Esophagus muscularis mucosa (tissue), 4 donors: ENCODE measurements at places on chromosomes 16 and 17. TPM values are rescaled to one million over a fixed set of nuclear protein-coding genes. Genes with fewer than 3 reads are reported as not detected.
A peak's percentile ranks its signal among the peaks of the same experiment; 100 is the strongest.

Gene STX8
- total RNA-seq: 83.9 TPM

Gene CPHXL2
- not detected for total RNA-seq

Gene GTF3C1
- 54.4 TPM for total RNA-seq

Gene GGT6
- total RNA-seq: not detected

Gene OTOA
- total RNA-seq: not detected

Gene KRTAP2-3
- total RNA-seq: not detected

Gene CMTM4
- total RNA-seq: 19.8 TPM

- DNase-seq: no peak
- no peaks in the 10 kb centered on the region for H3K27me3 ChIP-seq
- no peaks in the 10 kb centered on the region for H3K4me1 ChIP-seq
- no peak overlapping the region for H3K27ac ChIP-seq
- no peak overlapping the region for H3K4me3 ChIP-seq
These were observed 113.4 kb downstream of the AMFR start for GRCh38 chr16:56312028-56312300.

- DNase-seq: no peak
- no peaks in the 10 kb centered on the region for H3K27me3 ChIP-seq
- no peaks in the 10 kb centered on the region for H3K36me3 ChIP-seq
- H3K4me1 ChIP-seq: no peaks in the 10 kb centered on the region
- no peak overlapping the region for H3K4me3 ChIP-seq
These were observed 20.8 kb downstream of the C17orf67 start for GRCh38 chr17:56812901-56813388.

DNA sequence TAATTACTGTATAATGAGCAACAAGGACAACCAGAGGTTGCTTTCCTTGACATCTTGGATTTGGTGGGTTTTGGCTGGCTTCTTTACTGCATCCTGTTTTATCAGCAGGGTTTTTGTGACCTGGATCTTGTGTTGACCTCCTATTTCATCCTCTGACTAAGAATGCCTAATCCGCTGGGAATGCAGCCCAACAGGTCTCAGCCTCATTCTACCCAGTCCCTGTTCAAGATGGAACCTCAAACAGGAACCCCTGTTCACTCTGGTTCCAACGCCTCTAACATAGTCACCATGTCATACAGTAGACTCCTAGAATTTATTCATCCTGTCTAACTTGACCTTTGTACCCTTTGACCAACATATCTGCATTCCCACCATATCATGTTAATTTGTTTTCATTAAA is 183.8 kb upstream of the SOX9 start:
- no peak overlapping the region for H3K27ac ChIP-seq
- no peaks in the 10 kb centered on the region for H3K27me3 ChIP-seq
- H3K4me3 ChIP-seq: no peak overlapping the region
- DNase-seq: no peak
- no peaks in the 10 kb centered on the region for H3K36me3 ChIP-seq

DNA sequence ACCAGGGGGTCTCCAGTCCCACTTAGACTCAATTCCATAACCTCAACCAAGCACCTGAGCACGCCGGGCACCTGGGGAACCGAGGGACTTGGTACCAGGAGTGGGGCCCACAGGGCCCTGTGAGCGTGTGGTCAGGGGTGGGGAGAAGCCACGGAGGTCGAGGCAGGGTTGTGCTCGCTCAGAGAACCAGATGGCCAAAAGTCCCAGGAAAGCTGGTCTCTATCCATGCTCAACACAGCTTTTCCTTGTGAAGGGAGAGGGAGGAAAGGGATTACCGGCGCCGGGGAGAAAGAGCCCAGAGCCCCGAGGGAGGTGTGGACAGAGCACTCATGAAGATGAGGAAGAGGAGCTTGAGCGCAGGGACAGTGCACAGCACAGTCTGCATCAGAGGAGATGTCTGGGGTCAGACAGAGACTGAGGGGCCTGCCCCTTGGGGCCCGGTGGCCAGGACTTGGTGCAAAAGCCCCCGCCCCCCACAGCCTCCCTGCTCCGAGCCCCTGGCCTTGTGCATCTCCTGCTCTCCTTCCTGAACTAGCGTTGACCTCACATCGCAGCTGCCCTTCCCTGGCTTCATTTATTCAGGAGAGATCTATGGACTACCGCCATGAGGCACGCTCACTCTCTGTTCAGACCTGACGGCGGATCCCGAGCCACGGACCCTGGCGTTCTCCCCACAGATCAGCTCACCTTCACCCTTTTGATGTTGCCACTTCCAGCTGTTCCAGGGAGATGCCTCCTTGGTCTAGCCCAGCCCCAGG is 355.4 kb upstream of the TNRC6C start:
- DNase-seq: peak; percentile 88
- H3K27me3 ChIP-seq: no peaks in the 10 kb centered on the region
- H3K36me3 ChIP-seq: no peaks in the 10 kb centered on the region
- H3K4me3 ChIP-seq: no peak overlapping the region

DNA sequence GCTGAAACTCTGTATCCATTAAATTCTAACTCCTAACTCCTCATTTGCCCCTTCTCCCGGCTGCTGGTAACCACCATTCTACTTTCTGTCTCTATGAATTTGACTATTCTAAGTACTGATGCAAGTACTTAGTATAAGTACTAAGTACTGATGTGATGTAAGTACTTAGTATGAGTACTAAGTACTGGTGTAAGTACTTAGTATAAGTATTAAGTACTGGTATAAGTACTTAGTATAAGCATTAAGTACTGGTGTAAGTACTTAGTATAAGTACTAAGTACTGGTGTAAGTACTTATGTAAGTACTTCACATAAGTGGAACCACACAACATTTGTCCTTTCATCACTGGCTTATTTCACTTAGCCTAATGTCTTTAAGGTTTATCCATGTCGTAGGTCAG is 32.3 kb upstream of the PRKCA start:
- no peaks in the 10 kb centered on the region for H3K36me3 ChIP-seq
- no peak overlapping the region for H3K4me3 ChIP-seq

DNA sequence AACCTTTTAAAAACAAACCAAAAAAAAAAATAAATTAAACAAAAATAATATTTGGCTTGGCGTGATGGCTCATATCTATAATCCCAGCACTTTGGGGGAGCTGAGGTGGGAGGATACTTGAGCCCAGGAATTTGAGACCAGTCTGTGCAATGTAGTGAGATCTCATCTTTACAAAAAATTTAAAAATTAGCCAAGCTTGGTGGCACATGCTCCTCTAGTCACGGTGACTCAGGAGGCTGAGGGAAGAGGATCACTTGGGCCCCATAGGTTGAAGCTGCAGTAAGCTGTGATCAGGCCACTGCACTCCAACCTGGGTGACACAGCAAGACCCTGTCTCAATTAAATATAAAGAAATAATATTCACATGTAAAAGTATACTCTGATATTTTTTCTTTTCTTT is 12.2 kb downstream of the GNGT2 start:
- H3K27me3 ChIP-seq: no peaks in the 10 kb centered on the region
- no peak for DNase-seq
- no peaks in the 10 kb centered on the region for H3K36me3 ChIP-seq
- no peak overlapping the region for H3K27ac ChIP-seq
- peaks cover 10% of the 10 kb centered on the region for H3K4me1 ChIP-seq

- H3K36me3 ChIP-seq: no peaks in the 10 kb centered on the region
- DNase-seq: no peak
- no peak overlapping the region for H3K4me3 ChIP-seq
- no peaks in the 10 kb centered on the region for H3K27me3 ChIP-seq
These were observed 3.1 kb downstream of the CLCN7 start for GRCh38 chr16:1471569-1472194.

DNA sequence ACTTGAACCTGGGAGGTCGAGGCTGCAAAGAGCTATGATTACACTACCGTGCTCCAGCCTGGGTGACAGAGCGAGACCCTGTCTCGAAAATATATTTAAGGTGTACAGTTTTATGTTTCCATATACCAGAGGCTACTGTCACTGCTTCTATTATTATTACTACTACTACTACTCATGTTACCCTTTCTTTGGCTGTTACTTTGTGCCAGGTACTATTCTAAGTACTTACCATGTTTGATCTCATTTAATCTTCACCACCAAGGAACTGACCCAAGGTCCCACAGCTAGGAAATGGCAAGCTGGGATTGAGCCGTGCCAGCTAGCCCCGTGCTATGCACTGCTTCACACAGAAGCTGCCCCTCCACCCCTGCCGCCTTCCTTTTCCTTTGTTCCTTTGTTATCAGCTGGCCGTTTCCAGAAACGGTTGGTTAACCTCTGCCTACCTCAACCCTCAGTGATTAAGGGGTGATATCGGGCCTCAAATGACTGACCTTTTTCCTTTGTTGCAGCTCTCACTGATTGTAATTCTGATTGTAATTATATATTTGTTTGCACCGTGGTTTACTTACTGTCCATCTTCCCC is 78.4 kb downstream of the ABCC1 start:
- no peak for DNase-seq
- peaks cover 85% of the 10 kb centered on the region for H3K4me1 ChIP-seq
- H3K4me3 ChIP-seq: no peak overlapping the region
- H3K27ac ChIP-seq: peak overlapping the region; percentile 85
- no peaks in the 10 kb centered on the region for H3K27me3 ChIP-seq
- no peaks in the 10 kb centered on the region for H3K36me3 ChIP-seq

GRCh38 chr16:24102209-24102660 is 153.9 kb upstream of the CACNG3 start:
- no peaks in the 10 kb centered on the region for H3K27me3 ChIP-seq
- H3K36me3 ChIP-seq: no peaks in the 10 kb centered on the region
- DNase-seq: peak; percentile 75
- no peak overlapping the region for H3K4me3 ChIP-seq

GRCh38 chr17:79916991-79917901 is 78.0 kb upstream of the CBX4 start:
- no peak overlapping the region for H3K4me3 ChIP-seq
- peaks cover 21% of the 10 kb centered on the region for H3K4me1 ChIP-seq
- peaks cover 94% of the 10 kb centered on the region for H3K27me3 ChIP-seq
- no peaks in the 10 kb centered on the region for H3K36me3 ChIP-seq
- no peak for DNase-seq

DNA sequence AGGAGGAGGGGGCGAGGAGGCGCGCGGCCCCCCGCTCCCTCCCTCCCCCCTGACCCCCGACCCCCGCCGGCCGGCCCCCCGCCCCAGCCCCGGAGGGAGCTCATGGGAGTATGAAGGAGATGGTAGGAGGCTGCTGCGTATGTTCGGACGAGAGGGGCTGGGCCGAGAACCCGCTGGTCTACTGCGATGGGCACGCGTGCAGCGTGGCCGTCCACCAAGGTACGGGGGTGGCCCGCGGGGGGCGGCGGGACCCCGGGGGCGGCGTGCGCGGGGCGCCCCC is 390 bp downstream of the MLLT6 start:
- H3K4me3 ChIP-seq: peak overlapping the region; percentile 99
- peak overlapping the region; percentile 94 for H3K27ac ChIP-seq
- H3K27me3 ChIP-seq: no peaks in the 10 kb centered on the region
- peaks cover 30% of the 10 kb centered on the region for H3K36me3 ChIP-seq
- no peak for DNase-seq

DNA sequence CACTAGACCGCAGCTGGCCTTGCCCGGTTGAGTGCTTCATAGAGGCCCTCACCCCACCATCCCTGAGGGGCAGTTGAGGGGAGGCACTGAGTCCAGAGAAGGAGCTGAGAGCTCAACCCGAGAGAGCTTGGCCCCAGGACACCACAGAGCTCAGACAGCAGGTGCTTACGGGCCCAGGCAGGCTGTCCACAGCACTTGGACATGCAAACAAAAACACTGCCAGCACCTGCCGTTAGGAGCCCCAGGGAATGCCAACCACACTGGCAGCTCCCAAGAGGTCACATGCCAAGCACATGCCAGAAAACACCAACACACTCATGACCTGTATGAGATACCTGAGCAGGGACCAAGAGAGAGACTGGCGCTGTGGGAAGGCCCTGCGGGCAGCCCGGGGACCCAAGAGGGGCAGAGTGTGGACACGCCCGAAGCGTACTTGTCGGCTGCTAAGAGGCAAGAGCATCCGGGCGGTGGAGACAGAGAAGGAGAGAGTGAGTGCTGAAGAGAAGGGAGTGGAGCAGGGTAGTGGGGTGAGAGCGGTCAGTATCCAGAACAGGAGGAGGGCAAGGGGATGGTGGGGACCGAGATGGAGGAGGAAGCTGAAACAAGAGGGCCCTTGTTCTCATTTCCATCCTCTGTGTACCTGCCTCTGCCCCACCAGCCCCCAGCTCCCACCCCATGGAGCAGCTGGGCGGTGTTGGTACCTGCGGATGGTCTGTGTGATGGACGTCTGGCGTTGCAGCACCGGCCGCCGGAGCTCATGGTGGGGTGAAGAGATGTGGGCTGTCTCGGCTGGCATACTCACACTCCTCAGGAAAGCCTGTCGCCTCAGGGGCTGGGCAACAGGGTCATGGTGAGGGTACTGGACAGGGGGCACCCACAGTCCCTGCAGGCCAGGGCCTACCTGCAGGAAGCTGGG is 8.2 kb downstream of the RHBDF1 start:
- no peaks in the 10 kb centered on the region for H3K27me3 ChIP-seq
- no peak overlapping the region for H3K4me3 ChIP-seq
- H3K36me3 ChIP-seq: peaks cover 40% of the 10 kb centered on the region
- peaks cover 40% of the 10 kb centered on the region for H3K4me1 ChIP-seq
- no peak overlapping the region for H3K27ac ChIP-seq

GRCh38 chr16:69479775-69480174 is 55.4 kb downstream of the CYB5B start:
- H3K27me3 ChIP-seq: no peaks in the 10 kb centered on the region
- DNase-seq: no peak
- H3K4me3 ChIP-seq: no peak overlapping the region
- H3K36me3 ChIP-seq: no peaks in the 10 kb centered on the region
- H3K4me1 ChIP-seq: peaks cover 25% of the 10 kb centered on the region

GRCh38 chr16:86424985-86425384 is 85.3 kb upstream of the FOXF1 start:
- no peak for DNase-seq
- H3K27ac ChIP-seq: peak overlapping the region; percentile 74
- no peaks in the 10 kb centered on the region for H3K27me3 ChIP-seq
- H3K4me1 ChIP-seq: no peaks in the 10 kb centered on the region
- H3K36me3 ChIP-seq: no peaks in the 10 kb centered on the region

GRCh38 chr16:57742543-57742942 is 7.0 kb downstream of the KATNB1 start:
- peaks cover 6% of the 10 kb centered on the region for H3K4me1 ChIP-seq
- no peak overlapping the region for H3K27ac ChIP-seq
- no peak for DNase-seq
- H3K27me3 ChIP-seq: no peaks in the 10 kb centered on the region
- no peak overlapping the region for H3K4me3 ChIP-seq

DNA sequence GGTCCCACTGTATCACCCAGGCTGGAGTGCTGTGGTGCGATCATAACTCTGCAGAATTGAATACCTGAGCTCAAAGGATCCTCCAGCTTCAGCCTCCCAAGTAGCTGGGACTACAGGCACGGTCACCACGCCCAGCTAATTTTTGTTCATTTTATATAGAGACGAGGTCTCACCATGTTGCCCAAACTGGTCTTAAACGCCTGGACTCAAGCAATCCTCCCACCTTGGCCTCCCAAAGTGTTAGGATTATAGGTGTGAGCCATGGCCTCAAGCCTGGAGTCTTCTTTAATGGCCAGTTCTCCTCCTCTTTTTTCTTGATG is 484 bp downstream of the CD300LB start:
- H3K4me3 ChIP-seq: no peak overlapping the region
- H3K27me3 ChIP-seq: no peaks in the 10 kb centered on the region
- H3K36me3 ChIP-seq: no peaks in the 10 kb centered on the region
- H3K27ac ChIP-seq: no peak overlapping the region

GRCh38 chr16:53456625-53457024 is 22.4 kb downstream of the RBL2 start:
- peaks cover 100% of the 10 kb centered on the region for H3K36me3 ChIP-seq
- H3K4me1 ChIP-seq: no peaks in the 10 kb centered on the region
- H3K4me3 ChIP-seq: no peak overlapping the region
- no peak for DNase-seq
